WTC11 (cell line): ENCODE measurements at places on chromosomes 16 and 17. TPM values are rescaled to one million over a fixed set of nuclear protein-coding genes. Genes with fewer than 3 reads are reported as not detected.

DNA sequence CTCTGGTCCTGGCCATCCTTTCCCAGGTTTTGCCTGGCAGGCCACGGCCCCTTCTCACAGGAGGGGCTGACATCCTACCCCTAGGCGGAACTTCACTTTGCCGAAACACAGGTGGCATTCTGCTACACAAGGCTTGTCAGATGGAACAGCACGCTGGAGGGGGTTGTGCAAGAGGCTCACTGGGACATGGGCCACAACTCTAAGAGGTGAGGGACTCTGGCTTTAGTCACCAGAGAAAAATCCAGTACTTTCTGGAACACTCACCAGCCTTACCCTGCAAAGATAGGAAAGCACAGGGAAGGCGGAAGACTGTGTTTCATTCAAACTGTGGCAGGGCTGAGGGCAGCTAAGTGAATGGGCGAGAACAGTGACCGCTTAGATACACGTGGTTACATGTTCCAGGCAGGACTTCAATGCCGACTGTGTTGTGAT, 18.3 kb downstream of the CDC42EP4 start:
- H3K27me3 ChIP-seq: no peaks in the 10 kb centered on the region
- H3K27ac ChIP-seq: peak overlapping the region; percentile 20; the same call in 1 of the 2 replicates
- DNase-seq: no peak
- H3K4me1 ChIP-seq: peaks cover 20% of the 10 kb centered on the region

GRCh38 chr17:59405944-59406705, 74.7 kb downstream of the YPEL2 start:
- H3K27ac ChIP-seq: no peak overlapping the region
- H3K4me3 ChIP-seq: no peak overlapping the region
- DNase-seq: no peak
- H3K4me1 ChIP-seq: peaks cover 6% of the 10 kb centered on the region
- H3K27me3 ChIP-seq: peaks cover 4% of the 10 kb centered on the region; the same call in 1 of the 2 replicates

GRCh38 chr16:10839279-10839666, 20.7 kb upstream of the TVP23A start:
- H3K27ac ChIP-seq: peak overlapping the region; percentile 12; the same call in 1 of the 2 replicates
- no peak for DNase-seq
- no peaks in the 10 kb centered on the region for H3K27me3 ChIP-seq
- H3K36me3 ChIP-seq: no peaks in the 10 kb centered on the region

DNA sequence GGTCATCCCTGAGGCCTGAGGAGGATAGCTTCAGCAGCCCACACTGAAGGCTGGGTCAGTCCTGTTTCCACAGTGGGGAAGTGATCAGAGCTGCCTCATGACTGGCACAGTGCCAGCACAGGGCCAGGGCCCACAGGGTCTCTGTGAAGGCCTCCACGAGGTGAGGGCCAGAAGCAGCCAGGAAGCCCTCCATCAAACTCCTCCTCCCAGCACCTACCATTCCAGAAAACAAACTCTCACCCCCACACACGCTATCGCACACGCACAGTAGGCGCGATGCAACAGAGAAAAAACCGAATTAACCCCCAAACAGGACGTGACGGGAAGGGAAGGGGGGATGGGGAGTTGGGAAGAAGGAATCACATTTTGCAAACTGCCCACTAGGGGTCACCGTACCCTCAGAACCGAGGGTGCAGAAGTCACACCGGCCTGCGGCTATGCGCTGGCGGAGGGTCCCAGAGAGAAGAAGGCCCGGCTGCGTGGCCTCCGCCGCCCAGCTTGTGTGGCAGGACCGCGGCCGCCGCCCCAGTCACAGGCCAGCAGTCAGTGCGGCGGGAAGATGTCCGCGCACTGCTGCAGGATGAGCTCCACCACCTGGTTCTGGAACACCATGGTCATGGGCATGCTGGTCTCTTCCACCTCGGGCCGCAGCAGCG, 37.6 kb downstream of the ARHGAP27 start:
- DNase-seq: peak; percentile 88
- H3K36me3 ChIP-seq: peaks cover 6% of the 10 kb centered on the region
- peak overlapping the region; percentile 34 for H3K4me3 ChIP-seq
- no peak overlapping the region for H3K27ac ChIP-seq
- H3K27me3 ChIP-seq: peaks cover 3% of the 10 kb centered on the region; the same call in 1 of the 2 replicates

- H3K4me3 ChIP-seq: no peak overlapping the region
- no peak overlapping the region for H3K27ac ChIP-seq
- no peak for DNase-seq
- H3K36me3 ChIP-seq: peaks cover 6% of the 10 kb centered on the region
Measured at GRCh38 chr17:80722661-80723060, 178.0 kb downstream of the RPTOR start.

Gene SYNGR3
- total RNA-seq: 41.5 to 53.5 TPM (median 51.2 TPM) in 3 replicates

Gene LRRC46
- total RNA-seq: 0.09 to 0.39 TPM (median 0.30 TPM) in 3 replicates

Gene PTX4
- total RNA-seq: 0.16 to 0.26 TPM (median 0.18 TPM) in 3 replicates
